ENCODE measurements at places on chromosomes 7 and 10.

- DNase-seq: no peak
Observed at GRCh38 chr10:11118686-11119085, 101.0 kb downstream of the CELF2 start.

GRCh38 chr10:23421397-23421796 is 17.5 kb upstream of the OTUD1 start:
- no peak for DNase-seq

DNA sequence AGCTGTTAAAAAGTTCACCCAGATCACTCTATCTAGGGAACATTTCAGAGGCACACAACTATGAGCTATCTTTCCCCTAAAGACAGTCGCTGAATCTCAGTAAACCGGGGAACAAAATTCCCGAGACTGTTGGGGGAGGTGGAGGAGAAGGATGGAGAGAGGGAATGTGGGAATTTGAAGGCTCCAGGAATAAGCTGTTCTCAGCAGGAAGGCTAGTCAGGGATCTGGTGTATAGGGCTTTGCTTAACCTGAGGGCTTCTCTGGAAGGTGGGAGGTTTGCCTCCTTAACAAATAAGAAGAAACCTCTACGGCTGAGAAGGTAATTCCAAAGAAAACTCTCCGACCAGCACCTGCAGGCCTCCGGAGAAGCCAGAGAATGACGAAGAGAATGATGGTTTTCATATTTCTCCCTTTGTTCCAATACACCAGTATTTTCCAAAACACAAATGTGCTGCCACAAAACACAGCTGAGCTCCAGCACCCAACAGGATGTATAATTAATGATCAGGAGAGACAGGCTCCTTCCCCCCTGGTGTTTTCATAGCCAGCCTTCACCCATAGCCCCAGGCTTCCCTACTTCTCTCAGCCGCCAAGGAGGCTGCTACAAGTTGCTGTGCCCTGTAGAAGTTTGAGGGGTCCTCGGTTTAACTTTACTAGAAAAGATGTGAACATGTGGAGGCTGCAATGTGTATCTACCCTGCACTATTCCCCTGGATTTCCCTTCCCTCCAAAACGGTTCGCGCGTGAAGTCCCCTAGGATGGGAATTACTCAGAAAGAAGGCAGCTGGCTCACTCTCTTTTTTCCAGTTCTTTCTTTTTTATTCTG is 2.0 kb downstream of the KCNMA1 start:
- no peak for DNase-seq

- DNase-seq: no peak
Observed at GRCh38 chr7:112381311-112382091, 68.8 kb upstream of the IFRD1 start.

DNA sequence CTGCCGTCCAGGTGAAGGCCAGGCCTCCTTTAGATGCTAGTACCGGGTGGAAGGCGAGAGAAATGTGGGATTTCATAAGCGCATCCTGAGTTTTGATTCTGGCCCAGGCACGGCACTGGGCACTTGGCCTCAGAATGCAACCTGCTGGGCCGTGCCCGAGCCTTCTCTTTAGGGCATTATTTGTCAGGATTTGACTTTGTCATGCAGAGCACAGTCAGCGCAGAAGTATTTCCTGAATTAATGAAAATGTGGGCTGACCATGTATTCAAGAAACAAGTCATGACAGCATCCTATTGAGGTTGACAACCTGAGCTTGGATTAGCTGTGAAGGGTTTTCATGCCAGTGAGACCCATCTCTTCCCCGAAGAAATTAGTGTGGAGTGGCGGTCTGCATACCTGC is 34.4 kb downstream of the RCC1L start:
- DNase-seq: no peak

DNA sequence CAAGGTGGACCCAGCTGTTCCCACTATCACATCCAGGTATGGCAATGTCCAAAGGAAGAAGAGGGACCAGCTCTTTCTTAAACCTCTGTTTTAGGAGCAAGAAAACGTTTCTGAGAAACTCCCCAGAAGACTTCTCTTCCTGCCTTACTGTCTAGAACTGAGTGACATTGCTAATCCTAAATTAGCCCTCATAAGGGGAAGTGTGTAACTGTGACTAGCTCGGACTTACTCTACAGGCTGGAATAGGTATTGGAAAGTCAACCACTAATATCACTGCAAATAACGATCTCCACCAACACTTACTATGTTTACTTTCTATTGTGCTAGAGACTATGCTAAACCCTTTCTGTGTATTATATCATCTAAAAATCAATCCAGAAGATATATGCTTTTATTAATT is 49.9 kb upstream of the RELN start:
- no peak for DNase-seq

DNA sequence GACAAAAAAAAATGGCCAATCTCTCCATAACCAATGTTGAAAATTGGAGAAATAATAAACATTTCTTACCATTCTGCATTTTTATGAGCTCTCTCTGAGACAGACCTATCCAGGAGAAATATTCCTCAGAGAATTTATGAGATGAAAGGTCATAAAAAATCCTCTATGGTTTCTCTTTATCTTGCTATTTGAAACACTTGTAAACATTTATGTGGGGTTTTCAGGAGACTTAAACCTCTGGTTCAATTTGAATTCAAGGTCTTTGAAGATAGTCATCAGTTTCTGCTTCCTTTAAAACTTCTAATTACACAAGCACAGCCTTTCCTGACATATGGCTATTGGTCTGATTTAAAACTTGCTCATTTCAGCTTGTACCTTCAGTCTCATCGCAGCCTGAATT is 78.5 kb upstream of the APBB1IP start:
- DNase-seq: no peak

- DNase-seq: no peak
Observed at GRCh38 chr7:43018446-43018845, 86.3 kb downstream of the MRPL32 start.

DNA sequence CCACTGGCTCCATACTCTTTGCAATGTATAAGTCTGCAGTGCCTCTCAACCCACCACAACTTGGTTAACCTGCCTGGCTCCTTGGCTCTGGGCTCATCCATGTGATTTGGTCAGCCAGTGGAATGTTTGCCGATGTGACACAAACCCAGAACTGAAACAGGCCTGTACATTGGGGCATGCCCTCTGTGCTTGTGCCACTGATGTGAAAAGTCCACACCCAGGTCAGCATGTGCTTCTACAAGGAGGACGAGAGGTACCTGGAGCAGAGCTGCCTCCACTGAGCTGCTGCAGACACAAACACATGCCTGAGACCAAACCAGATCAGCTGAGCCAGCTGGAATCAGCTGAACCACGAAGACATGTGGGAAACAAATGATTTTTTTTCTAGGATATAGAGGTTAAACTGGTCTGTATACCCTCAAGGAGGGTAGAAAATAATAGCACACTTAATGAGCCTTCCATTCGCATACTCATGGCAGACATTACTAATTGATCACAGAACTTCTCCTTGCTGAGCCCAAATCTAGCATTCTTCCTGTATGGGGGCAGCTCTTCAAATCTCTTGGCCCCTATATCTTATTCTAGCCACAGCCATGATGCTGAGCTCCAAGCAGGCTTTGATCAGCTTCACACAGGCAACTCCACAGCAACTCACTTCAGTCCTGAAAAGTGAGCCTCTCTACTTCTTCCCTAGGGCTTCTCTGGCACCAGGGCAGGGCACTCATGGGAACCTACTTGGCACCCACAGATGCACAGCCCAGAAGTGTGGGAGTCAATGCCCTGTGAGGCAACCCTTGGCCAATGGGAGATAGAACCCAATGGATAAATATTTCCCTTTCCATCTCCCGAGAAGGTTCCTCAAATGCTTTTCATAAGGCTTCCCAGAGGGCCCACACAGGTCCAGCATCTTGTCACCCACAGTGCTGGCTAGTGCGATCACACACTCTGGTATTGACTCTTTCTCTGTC is 18.6 kb downstream of the PYROXD2 start:
- DNase-seq: no peak

- DNase-seq: no peak
Observed at GRCh38 chr10:78258323-78259030, 224.8 kb downstream of the RPS24 start.

- DNase-seq: no peak
Observed at GRCh38 chr10:77498210-77498609, 139.4 kb downstream of the KCNMA1 start.

DNA sequence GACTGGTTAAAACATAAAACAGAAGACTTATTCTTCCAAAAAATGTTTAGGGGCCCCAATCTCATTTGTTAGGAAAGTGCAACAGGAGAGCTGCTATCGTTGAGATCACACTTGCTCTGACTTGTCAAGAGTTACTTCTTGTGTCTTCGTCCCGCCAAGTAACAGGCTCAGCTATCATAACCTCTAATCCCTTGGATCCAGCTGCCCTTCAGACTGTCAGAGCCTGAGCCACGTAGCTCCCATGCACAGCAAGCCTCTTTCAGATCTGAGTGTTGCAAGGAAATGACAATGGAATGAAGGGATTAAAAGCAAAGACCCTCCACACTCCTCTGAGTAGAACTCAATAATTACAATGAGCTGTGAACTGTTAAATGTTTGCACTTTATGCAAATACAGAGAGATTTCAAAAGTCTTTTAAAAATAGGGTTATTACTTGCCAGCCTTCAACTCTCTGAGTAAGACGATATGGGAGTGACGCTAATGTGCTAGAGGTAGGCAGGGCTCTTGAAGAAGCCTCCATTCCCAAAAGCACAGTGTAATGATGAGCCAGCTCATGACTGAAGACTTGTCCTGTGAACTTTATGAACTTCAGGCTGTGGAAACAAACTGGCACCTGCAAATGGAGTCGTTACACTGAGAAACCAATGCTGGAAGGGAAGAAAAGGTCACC is 28.4 kb upstream of the CDK13 start:
- no peak for DNase-seq

DNA sequence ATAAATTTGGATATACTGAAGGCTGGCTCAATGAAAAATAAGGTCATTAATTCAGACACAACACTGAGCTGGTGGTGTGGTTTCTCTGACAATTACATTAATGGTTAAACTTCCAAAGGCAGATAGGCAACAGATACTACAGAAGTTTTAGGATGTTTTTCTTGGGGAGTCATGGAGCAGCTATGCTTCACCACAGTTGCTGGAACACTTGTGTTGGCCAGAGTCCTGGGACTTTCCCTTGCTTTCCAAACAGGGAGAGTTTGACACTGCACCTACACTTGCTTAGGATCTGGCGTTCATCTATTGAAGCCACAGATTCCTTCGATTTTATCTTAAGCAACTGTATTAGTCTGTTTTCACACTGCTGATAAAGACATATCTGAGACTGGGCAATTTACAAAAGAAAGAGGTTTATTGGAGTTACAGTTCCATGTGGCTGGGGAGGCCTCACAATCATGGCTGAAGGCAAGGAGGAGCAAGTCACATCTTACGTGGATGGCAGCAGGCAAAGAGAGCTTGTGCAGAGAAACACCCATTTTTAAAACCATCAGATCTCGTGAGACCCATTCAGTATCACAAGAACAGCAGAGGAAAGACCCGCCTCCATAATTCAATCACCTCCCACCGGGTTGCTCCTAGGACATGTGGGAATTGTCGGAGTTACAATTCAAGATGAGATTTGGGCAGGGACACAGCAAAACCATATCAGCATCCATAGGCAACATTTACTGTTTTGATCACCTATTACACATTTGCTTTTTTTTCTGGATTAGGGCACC is 27.8 kb upstream of the TMEM178B start:
- no peak for DNase-seq

DNA sequence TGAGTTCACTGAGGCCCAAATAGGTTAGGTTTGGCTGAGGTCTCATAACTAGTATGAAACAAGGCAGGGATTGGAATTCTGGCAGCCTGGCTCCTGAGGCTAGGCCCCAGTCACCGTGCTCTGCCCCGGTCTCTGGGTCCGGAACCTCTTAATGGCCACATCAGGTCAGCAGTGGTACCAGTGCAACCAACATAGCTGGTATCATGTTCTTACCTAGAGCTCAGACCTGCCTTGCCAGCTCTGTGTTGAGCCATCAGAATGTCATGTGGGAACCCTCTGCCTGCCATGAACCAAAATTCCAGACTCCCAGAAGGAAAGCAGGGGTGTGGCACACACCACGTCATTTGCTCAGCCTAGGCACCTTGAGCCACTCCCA is 56.5 kb downstream of the ZNF467 start:
- no peak for DNase-seq

GRCh38 chr10:104641937-104642657 is 1.0 kb downstream of the SORCS3 start:
- no peak for DNase-seq

DNA sequence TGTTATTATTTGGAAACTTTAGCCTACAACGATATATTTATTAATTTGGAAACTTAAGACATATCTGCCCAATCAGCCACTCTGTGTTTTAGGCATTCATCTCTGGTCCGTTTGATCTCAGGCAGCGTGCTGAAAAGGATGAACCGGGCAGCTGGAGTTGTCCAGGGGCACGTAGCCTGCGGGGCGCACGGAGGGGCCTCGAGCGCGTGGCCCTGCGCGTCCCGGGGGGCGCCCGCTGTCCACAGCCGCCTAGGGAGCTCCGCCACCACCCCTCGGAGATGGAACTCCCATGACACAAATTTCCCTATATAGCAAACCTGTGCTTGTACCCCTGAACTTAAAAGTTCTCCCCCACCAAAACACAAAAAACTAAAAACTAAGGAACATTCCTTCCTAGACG is 24.3 kb upstream of the MKI67 start:
- DNase-seq: no peak

DNA sequence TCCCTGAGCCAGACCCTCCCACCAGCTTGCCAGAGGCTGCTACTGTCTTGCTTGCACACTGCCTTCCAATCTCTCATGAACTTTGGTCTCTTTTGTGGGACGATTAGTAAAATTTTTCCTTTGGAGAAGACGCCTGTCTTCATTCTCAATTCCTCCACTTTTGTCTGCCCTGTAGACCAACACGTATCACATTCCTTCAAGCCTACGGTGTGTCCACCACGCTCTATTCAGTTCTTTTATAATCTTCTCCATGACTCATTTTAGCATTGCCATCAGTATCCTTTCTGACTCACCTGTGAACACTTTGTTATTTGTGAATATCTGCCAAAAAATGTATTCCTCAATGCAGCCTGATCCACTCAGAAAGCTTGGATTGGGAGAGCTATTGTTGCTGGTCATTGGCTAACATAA is 1.4 kb downstream of the GIMAP5 start:
- no peak for DNase-seq

DNA sequence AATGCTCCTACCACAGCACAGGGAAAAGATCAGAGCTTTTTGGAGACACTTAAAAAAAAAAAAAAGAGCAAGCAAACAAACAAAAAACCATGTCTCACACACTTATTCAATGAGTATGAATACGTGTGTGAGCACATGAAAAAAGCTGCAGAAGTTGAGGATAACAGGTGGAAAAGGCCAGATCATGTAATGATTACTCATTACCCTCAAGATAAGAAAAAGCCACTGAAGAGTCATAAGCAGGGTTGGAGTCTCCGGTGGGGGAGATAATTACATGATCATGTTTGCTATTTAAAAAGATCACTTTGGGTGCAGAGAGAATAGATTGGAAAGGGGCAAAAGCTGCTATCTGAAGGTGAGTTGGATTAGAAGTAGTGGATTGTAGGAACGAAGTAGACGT is 77.0 kb downstream of the POU6F2 start:
- no peak for DNase-seq

- DNase-seq: peak; percentile 49
Observed at GRCh38 chr10:125016611-125017202, 74.8 kb downstream of the ZRANB1 start.

Data from forelimb muscle (tissue), 1 donor.